ENCODE measurements at places on chromosomes 13 and 19. TPM values are rescaled to one million over a fixed set of nuclear protein-coding genes. Genes with fewer than 3 reads are reported as not detected.
A peak's percentile ranks its signal among the peaks of the same experiment; 100 is the strongest.

DNA sequence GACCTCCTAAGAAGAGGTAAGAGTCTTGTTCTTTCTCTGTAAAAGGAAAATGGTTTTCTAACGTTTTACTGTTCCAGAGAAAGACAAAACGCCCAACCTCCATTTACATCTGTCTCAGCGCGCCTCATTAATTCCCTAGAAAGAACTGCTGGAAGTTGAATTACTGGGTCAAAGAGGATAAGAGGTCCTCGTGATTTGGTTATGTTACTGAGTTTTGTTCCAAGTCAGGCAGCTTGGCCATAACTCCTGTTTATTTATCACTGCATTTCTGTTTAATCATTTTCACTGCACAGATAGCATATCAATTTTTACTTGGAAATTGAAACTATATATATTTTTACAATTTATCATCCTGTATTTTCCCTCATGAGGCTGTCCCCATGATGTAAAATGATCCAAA, 112.9 kb upstream of the PEG3 start:
- H3K27ac ChIP-seq, result no peak overlapping the region
- no peak for DNase-seq
- H3K4me1 ChIP-seq, result no peaks in the 10 kb centered on the region
- H3K27me3 ChIP-seq, result no peaks in the 10 kb centered on the region

The LILRA1 gene
- total RNA-seq, result not detected

DNA sequence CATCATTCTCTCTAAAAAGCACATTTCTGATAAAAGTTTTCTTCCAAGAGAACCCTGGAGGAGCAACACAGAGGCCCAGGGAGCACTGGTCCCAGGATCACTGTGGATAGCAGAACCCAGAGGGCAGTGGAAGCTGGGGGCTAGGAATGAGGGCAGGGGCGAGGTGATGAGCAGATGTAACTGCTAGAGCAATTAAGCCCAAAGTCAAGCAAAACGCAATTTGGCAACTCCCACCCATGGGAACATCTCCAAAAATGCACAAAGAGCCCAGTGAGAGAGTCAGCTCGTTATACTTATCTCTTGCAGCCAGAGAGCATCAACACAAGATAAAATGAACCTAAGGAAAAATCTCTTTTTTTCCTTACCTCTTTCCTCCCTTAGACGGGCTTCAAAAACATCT, 284.2 kb downstream of the TBC1D4 start:
- DNase-seq, result no peak
- H3K27me3 ChIP-seq, result no peaks in the 10 kb centered on the region
- H3K27ac ChIP-seq, result no peak overlapping the region
- no peak overlapping the region for H3K4me3 ChIP-seq
- no peaks in the 10 kb centered on the region for H3K36me3 ChIP-seq

The HIF3A gene
- 18.4 TPM for total RNA-seq

DNA sequence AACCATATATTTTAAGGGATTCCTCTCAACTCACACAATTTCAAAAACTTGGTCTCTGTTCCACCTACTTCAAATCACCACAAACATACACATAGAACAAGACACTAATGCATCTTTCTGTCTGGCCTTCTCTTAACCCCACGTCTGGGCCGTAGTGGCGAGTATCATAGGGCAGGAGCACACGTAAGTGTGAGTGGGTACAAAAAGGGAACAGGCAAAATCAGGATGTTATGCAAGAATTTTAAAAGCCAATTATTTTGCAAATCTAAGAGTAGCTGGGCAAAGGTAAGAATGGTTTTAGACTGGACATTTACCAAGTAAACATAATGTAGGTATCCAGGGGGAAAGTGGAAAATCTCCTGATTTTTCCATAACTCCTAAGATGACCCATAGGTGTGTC, 35.1 kb downstream of the MTMR6 start:
- no peaks in the 10 kb centered on the region for H3K36me3 ChIP-seq
- H3K4me3 ChIP-seq, result no peak overlapping the region
- no peaks in the 10 kb centered on the region for H3K27me3 ChIP-seq
- H3K4me1 ChIP-seq, result no peaks in the 10 kb centered on the region
- H3K27ac ChIP-seq, result no peak overlapping the region
- no peak for DNase-seq

GRCh38 chr13:99686944-99687411, 185.7 kb downstream of the TM9SF2 start:
- no peaks in the 10 kb centered on the region for H3K4me1 ChIP-seq
- DNase-seq, result peak; percentile 66
- no peaks in the 10 kb centered on the region for H3K27me3 ChIP-seq
- H3K4me3 ChIP-seq, result peak overlapping the region; percentile 3
- no peak overlapping the region for H3K27ac ChIP-seq

DNA sequence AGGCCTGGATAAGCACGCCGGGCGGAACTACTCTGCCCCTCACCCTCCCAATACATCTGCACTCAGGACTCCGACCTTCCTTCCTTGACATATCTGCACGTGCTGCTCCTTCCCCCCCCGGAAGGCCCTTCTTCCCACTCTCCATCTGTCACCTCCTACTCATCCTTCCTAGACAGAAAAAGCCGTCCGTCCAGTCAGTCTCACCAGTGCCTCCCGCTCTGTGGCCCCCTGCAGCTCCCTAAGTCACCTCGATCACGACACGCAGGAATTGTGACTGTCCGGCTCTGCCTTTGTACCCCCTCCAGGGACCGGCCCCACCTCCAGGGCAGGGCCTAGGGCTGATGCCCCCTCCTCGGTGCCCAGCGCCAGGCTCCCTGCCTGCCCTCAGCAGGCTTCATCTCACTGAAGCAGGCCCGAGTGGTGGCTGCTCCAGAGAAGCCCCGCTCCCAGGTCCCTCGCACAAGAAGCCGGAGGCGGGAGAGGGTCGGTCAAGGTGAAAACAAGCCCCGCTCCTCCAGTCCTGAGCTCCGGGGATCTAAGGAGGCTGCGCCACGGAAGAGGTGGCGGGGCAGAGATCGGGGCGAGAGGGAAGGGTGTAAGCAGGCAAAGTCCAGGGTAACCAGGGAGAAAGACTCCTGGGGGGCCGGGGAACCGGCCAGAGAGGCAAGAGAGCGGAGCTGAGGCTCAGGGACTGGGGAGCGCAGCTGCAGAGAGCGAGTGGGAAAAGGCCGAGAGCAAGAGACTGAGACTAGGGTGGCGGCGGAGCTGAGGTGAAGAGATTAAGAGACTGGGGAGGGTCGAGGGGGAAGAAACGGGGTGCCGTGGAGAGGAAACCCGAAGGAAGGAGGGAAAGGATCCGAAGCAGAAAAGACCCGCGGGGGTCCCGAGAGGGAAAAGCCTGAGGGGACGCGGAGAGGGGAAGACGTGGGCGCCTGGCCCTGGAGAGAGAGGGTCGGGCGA, 1.1 kb downstream of the PPP6R1 start:
- H3K4me3 ChIP-seq, result peak overlapping the region; percentile 98
- H3K36me3 ChIP-seq, result no peaks in the 10 kb centered on the region
- peaks cover 32% of the 10 kb centered on the region for H3K4me1 ChIP-seq

DNA sequence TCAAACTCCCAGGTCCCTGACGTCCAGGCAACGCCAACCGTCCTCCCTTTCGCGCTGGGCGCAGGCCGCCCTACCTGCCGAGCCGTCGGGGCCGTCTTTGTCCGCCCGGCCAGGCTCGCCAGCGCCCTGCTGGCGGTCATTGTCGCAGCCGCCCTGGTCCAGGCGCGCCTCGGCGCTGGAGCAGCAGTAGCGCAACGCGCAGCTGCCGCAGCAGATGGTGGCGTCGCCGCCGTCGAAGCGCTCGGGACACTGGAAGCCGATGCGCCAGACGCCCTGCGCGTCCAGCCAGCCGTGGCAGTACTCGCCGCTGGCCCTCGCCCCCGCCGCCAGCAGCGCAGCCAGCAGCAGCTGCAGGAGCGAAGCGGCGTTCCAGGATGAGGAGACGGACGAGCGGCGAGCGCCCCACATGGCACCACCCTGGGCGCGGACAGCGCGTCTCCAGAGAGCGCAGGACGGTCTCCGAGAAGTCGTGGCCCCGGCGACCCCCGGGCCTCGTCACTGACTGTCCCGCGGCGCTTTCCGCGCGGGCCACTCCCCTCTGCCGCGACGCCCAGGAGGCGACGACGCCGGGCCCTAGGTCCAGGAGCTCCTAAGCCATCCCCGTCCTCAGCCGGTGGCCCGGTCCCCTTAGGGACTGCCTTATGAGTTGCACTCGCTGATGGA, 1.1 kb downstream of the SHISA2 start:
- no peaks in the 10 kb centered on the region for H3K36me3 ChIP-seq
- H3K27ac ChIP-seq, result no peak overlapping the region
- DNase-seq, result no peak
- H3K27me3 ChIP-seq, result no peaks in the 10 kb centered on the region

- no peaks in the 10 kb centered on the region for H3K27me3 ChIP-seq
- peaks cover 75% of the 10 kb centered on the region for H3K36me3 ChIP-seq
- H3K4me3 ChIP-seq, result no peak overlapping the region
- H3K27ac ChIP-seq, result peak overlapping the region; percentile 34
- no peak for DNase-seq
Observed at GRCh38 chr13:77009011-77009410, 17.1 kb downstream of the CLN5 start.
